Endodermal cell (in vitro differentiated cells): ENCODE measurements at places on chromosomes 6 and 20. TPM values are rescaled to one million over a fixed set of nuclear protein-coding genes. Genes with fewer than 3 reads are reported as not detected.

DNA sequence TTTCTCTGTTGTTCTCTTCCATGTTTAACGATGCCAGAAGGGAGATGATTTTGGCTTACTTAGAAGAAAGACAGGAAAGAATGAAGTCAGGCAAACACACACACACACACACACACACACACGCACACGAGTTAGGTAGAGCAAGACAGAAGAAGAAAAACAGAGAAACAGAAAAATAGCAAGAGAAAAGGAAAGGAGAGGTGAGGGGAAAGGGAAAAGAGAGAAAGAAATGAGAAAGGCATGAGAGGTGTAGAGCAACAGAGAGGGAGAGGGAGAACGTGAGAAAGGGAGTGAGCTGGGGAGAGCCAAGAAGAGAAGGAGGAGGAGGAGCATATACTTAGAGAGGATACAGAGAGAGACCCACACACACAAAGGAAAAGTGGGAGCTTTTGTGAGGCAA is 385.3 kb downstream of the DOK5 start:
- DNase-seq, result no peak

The WFDC5 gene
- not detected in 3 replicates for total RNA-seq

The BPIFB4 gene
- 0.33 TPM in 1 of 3 replicates, not detected in the others for total RNA-seq

- no peak for DNase-seq
Observed at GRCh38 chr6:87230801-87231200, 75.4 kb downstream of the ZNF292 start.

DNA sequence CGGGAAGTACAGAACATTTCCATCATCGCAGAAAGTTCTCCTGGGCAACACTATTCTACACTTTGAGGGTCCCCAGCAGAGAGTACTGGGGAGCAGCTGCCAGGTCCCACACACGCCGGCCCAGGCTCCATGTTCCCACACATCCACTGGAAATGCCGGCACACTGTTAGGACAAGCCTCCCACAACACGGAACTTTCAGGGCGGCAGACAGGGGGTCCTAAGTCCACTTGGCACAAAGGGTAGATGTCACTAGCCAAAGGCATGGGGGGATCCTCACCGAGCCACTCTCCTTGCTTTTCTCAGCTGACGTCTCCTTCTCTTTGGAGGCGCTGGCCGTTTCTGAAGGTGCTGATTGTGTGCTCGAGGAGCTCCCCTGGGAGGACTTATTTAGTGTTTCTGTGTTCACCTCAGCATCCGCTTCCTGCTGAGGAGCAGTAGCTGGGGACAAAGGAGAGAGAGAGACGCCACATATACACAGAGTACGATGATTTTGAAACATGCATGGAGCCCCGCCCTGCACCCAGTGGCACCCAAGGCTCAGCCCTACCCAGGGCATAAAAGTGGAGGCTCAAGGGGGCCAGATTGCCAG is 135.4 kb downstream of the ZMYND8 start:
- DNase-seq, result no peak

The PHIP gene
- 48.0 and 49.8 TPM in 2 replicates for total RNA-seq

DNA sequence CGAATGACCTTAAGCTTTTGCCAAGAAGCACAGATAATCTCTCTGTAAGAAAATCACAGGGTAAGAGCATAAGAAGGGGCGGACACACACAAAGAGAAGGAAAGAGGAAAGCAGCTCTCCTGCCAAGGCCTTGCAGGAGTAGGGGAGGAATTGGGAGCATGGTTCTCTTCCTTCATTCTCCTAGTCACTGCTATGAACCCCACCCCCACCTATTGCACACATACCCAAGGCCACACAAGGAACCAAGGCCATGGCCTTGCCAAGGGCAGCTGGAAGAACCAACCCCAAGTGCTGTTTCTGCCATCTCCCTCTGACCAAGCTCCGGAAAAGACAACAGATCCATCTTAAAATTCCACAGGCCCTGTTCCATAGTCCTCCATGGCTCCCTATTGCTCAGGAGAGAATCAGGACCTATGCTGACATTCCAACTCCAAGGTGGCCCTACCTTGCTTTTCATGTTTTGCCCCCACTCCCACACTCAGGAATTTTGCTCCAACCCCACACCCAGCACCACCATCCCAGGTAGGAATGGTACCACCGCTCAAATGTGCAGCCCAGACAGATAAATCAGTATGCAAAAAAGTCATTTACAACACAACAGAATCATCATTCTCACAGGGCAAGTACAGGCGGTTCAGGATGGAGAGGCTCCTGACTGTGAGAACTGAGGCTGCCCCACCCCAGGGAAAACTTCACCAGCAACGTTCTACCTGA is 31.3 kb downstream of the TRAM2 start:
- DNase-seq, result no peak
